Stimulated activated CD8-positive, alpha-beta memory T cell treated with anti-CD3 and anti-CD28 coated beads, Interleukin-7, amount 100 ng/mL, for 24 hours (primary cell): ENCODE measurements at places on chromosomes 7 and 10.
A peak's percentile ranks its signal among the peaks of the same experiment; 100 is the strongest.

DNA sequence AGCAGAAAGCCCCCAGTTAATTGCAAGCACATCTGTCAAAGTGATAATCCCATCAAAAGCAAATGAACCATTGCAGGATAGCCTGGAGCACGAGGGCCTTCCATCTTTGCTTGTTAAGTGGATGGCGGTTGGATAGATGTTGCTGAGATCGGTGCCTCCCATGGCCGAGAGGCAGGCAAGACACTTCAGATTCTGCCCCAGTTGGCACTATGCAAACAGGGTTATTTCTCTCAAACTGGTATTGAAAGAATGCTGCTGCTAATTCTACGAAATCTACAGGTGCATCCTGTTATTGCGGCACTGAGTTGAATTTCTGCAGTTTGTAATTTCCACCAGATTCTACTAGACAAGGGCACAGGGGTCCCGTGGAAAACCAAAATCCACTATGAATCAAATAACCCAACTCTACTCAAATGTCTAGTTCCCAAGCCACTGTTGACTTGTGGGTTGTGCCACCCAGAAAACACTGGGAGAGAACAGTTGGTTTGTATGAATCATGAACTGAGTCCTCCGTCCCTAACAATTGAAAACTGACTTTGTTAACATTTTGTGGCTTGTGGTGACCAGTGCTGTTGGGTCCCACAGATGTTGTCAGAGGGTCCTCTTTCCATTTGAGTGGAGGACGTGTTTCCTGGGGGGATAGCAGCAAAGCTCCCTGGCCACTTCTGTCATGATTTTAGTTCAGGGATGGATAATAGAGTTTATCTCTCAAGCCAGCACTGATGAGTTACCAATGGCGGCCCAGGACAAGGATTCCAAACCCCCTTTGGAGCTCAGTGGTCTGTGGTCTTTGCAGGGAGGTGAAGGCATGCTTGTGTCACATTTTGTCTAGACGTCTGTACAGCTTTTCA is 7.1 kb upstream of the IL2RA start:
- no peak for DNase-seq

DNA sequence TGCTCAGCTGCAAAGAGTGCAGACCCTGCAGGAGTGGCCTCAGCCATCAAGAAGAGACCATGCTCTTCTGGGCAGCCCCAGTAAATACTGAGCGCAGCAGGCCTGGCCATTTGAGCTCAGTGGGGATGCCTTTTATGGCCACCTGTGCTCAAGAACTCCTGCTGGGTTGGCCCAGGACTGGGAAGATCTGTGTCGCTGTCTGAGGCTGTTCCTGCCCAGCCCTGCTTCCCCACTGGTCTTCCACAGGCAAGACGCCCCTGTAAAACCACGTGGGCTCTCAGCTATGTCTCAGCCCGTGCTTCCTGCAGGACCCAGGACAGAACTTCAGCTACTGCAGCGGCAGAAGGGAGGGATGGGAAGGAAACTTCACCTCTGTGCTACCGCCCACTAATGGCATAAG is 10.5 kb upstream of the PPIF start:
- no peak for DNase-seq

DNA sequence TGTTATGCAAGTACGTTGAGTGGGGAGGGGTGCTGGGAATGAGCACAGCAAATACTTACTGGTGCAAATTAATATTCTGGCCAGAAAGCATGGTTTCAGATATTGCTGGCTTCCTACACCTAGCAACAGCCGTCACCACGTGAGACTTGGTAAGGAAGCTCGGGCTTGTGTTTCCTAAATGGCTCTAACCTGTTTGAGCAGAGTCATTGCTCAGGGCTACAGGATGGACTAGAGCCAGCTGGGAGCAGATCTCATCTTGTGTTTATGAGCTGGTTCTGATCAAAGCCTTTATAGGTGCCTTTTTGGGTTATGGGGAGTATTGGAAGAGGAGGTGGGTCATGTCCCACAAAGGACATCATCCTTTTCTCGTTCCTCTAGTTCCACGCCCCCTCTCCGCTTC is 200.3 kb downstream of the BUB3 start:
- DNase-seq, result no peak

DNA sequence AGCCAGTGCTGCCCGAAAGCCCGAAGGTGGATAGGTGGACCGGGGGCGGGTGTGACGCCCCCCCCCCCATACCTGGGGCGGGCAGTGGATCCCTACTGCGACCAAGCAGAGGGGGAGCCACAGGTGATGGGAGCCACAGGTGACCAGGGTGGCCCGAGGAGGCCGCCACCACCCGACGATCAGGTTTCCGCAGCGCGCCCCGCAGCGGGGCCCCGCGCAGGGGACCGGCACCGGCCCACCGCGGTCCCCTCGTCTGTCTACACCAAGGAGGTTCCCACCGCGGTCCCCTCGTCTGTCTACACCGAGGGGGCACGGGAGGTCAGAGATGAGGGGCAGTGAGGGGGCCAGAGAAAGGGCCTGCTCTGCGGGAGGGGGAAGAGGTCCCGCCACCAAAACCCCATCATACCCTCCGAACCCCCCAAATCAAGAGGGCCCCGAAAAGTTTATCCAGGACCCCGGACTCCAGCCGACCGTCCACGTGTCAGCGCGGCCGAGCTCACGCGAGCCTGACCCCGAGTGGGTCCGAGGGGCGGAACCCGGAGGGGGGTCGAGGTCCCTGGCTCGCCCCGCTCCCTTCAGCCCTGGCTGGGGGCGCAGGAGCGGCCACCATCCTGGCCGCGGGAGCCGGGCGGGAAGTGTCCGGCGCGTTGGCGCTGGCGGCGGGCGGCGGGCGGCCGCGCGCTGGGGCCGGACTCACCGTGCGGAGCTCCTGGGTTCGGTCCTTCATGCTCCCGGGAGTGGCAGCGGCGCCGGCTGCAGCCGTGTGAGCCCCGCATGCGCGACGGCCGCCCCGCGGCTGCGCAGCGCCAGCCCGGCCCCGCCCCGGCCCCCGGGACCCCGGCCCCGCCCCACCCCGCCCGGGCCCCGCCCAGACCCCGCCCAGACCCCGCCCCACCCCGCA is at the start of gene STX1A:
Gene STX1A (minus strand): TSS at position 765 of the 901 bp plus-strand sequence. CDS start 38 bp downstream, at position 727.
- no peak for DNase-seq

- DNase-seq, result no peak
Measured at GRCh38 chr7:27129729-27130539, 623 bp downstream of the HOXA4 start.

DNA sequence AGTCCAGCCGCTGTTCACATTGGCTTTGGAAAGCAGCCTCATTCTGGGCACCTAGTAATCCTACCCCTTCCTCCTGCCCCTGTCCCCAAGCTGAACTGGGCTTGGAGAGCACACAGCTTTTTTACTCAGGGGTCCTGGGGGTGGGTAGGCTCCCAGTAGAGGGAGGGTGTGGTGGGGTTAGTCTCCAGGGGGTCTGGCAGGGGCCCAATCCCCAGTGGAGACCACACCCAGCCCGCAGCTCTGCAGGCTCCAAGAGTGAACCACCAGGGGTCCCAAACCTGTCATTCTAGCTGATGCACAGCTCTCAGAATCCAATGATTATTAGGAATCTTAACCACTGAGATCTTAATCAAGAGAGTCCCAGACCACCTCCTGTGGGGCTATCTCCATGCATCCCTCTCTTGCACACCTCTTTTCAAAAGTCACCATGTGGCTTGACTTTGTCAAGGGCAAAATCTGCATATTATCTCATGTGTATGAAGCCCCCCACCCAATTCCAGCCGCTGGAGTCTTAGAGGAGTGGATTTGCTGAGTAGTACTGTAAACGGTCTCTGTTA is 2.7 kb downstream of the HOXA11 start:
- no peak for DNase-seq

DNA sequence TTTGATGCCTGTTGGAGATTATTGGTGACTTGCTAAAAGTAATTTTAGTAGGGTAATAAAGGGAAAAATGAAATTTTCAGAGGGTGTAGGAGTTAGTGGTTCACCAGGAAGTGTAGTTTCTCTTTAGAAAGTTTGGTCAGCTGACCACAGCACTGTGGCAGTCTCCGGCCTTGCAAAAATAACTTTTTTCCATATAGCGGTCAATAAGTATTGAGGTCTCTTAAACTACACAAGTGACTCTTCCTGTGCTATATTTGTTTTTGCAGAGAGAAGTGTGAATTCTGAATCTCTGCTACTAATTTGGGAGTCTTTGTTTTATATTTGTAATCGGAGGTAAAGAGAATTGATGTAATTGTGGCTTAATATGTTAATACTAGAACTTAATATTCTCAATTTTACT is 24.3 kb downstream of the PTPN12 start:
- DNase-seq, result no peak

DNA sequence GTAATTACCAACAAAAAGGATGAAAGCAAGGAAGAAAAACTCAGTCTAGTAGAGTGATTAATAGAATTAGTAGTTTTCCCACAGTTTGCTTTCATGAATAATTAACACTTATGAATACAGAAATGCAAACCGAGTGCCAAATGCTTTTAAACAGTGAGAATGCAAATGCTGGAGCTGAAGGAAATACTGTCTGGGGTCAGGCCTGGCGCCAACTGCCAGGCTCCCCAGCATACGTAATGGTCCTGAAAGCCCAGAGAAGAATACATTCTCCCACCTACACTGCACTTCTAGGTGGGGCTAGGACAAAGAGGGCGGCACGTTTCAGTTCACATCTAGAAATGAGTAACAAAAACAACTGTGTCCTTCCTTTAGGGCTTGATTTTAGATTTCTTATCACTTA is 30.0 kb downstream of the GLUD1 start:
- no peak for DNase-seq

DNA sequence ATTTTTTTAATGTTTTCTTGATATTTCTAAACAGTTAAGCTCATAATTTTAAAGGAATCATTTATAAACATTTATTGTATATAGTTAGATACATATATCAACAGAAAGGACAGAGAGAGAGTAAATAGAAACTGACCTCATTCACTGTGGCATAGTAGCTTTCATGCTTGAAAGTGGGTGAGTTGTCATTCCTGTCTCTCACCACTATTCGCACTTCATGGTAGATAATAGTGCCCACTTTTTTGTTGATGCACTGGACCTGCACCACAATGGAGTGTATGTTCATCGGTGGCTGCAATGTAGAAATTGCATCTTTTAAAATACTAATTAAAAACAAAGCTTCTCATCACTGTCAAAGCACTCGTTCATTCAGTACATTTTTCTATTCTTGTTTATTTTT is 432.0 kb downstream of the PCDH15 start:
- DNase-seq, result no peak

- peak; percentile 28 for DNase-seq
Measured at GRCh38 chr10:14185316-14186045, 145.2 kb downstream of the FRMD4A start.

- DNase-seq, result no peak
Measured at GRCh38 chr7:15925608-15926007, 239.1 kb upstream of the MEOX2 start.

- no peak for DNase-seq
Measured at GRCh38 chr7:42493436-42494198, 256.6 kb upstream of the GLI3 start.

DNA sequence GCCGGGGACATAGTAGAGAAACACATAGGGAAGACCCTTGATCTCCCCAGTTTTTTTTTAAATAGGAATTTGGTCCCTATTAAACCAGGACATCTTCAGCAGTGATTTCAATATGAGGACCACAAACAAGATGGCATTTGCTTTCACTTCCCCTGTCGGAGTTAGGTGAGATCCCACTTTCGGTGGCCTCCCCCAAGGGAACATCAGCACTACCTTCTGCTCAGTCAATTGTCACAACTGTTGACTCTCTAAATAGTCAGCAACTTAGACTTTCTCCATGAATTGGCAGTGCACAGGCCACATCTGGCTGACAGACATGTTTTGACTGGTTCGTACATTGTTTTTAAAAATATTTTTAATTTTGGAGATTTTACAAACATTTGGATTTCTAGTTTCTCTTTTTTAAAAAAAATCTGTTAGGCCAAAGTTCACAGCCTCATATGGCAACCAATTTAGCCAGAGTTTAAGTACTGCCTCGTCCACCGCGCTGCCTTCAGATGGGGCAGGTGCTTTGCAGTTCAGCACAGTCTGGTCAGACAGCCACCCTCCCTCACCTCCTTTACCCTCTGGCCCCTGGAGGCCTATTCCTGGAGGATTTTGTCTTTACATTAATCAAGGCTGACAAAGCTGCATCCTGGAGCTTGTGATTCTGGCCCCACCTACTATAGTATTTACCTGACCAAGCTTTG is 139.2 kb upstream of the PRR15 start:
- no peak for DNase-seq

GRCh38 chr10:94991243-94991888 is 52.9 kb downstream of the CYP2C9 start:
- no peak for DNase-seq

- no peak for DNase-seq
Measured at GRCh38 chr10:130409331-130409730, 273.1 kb downstream of the GLRX3 start.

- DNase-seq, result no peak
Measured at GRCh38 chr7:151553356-151553755, 33.7 kb upstream of the RHEB start.

DNA sequence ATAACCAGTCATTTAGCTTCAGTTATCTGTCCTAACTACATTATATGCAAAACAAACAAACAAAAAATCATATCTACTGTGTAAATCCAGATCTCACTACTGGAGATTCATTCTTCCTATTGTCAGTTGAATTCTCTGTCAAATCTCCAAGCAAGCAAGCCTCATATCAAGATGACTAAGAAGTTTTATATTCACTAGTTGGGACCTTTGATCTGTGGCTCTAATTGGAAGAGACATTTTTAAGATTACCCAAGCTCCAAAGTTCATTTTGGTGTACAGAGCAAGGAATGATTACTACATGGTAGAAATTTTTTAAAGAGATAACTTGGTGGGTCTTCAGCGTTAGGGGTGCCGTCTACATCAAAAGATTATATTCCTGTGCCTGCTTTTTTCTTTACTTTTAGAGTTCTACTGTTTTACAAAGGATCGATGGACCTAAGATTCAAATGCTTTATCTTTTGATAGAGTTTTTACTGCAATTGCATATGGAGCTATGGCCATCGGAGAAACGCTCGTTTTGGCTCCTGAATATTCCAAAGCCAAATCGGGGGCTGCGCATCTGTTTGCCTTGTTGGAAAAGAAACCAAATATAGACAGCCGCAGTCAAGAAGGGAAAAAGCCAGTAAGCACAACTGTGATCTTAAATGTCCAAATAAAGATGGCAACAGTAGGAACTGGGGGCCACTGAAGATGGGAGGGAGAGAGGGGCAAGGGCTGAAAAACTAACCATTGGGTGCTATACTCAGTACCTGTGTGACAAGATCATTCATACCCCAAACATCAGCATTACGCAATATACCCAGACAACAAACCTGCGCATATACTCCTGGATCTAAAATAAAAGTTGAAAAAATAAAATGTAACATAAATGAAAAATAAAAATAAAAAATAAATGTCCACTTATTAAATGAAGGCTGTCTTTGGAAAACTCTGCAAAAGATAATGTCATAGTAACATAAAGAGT is 47.9 kb downstream of the SP8 start:
- no peak for DNase-seq

- DNase-seq, result no peak
Measured at GRCh38 chr10:132298038-132298881, 9.5 kb downstream of the STK32C start.

GRCh38 chr7:81515009-81515408 is 254.8 kb downstream of the HGF start:
- DNase-seq, result no peak

DNA sequence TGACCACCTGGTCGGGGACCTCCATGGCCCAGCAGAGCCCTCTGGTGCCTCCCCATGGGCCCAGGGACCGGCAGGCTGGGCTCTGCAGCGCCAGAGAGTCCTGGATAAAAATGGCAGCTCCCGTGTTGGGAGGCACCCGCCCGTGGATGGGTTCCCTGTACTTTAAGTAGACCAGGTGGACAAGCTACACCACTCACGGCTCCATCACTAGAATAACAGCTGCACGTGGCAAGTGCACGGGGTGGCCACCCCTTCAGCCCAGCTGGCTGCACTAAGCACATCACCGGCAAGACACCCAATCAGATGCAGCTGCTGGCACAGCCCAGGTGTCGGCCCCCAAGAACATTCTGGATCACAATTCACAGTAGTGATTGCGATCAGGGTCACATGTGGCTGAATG is 69.8 kb downstream of the DIP2C start:
- DNase-seq, result no peak
